ENCODE measurements at places on chromosomes 4 and X. TPM values are rescaled to one million over a fixed set of nuclear protein-coding genes. Genes with fewer than 3 reads are reported as not detected.

Gene KLHL13
- polyA plus RNA-seq, result 1.0 TPM

Gene ART3
- not detected for polyA plus RNA-seq

Gene MAGEA9
- polyA plus RNA-seq, result not detected

DNA sequence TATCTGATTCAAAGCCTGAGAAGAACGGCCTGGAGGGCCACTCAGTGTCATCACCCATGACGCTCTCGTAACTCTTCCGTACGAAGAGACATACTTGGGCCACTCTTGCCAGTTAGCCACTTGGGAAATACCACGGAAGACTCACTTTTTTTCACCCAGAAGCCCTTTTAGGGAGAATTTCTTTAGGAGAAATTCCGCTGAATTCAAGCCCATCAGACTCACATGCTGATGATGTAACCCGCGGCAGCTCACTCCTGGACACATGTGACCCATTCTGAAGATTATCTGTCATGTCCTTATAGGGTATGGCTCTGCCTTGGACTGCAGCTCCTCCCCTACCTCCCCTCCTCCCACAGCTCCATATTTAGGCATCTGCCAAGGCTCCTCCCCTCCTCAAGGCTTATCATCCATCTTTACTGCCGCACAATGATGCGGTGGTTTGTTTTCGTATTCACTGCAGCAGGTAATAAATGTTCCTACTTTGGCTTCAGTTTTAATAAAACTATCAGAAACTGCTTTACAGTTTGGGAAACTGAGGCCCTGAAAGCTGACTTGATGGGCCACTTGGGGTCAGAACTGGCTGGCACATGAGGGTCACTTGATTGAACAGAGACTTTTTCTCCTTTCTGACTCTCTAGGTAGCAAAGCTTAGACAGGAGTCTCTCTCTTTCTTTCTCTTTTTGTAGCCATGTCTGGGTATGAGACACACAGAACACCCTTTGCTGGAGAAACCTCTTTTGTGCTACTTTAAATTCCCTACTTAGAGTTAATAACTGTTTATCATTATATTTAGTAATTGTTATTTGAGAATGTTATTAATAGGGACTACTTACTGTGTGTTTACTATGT is 42.1 kb downstream of the RHOH start:
- DNase-seq, result no peak

GRCh38 chr4:48681856-48682255 is 98.2 kb downstream of the FRYL start:
- no peak for DNase-seq

DNA sequence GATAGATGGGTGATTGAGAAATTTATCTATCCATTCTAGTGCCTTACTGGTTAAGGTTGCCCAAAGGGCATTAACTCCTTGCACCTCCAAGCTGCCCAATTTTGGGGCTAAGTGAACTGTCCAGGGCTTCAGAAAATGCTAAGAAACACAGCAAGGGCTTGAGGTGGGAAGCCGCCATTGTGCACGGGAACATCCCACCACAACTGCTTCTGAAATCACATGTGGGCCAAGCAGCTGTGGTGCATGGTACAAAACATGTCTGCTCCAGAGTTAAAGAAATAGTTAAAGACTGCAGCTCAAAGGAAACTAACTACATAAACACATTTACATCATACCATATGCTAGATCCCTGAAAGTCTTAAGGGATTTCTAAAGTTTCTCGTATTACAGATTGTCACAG is 144.3 kb upstream of the NDST3 start:
- DNase-seq, result no peak

Data from BJ (cell line).